ENCODE measurements at places on chromosomes 6 and 20.
A peak's percentile ranks its signal among the peaks of the same experiment; 100 is the strongest.

- DNase-seq = no peak
These were observed 34.4 kb downstream of the NCOA7 start for GRCh38 chr6:125824946-125825771.

GRCh38 chr20:62607366-62608217, 34.7 kb upstream of the SLCO4A1 start:
- DNase-seq = no peak

GRCh38 chr20:1964659-1965405, 29.0 kb downstream of the PDYN start:
- no peak for DNase-seq

DNA sequence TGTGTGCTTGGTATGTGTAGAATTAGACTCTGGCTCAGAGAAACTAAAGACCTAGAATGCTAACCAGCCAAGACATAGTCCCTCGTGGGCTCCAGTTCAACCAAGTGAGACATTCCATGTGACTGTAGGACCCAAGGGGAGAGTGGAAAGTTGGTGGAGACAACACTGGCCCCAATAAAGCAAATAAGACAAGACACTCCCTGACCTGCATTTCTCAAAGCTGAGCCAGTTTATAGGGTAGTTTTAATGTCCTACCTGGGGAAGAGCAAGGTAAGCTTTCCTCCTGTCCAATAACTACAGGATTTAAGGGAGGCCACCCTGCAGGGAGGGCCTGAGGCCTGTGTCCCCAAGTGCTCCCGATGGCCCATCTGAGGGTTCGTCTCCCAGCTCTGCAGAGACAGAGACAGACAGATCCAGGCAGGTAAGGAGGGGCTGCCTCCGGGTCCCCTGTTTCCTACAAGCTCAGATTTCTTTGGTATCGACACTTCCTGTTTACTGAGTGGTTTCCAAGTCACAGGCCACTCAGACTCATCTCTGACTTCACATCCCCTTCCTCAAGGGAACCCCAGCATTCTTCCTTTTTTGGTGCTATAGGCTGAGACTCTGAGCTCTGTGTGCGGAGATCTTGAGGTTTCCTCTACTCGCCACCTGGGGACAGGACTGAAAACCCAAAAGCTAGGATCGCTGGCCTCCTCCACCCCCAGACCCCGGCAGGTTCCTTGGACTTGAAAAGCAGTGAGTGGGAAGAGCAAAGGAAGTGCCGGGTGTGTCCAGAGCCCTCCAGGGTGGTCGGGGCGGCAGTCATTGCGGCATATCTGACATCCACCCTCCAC, 92.4 kb downstream of the PRND start:
- DNase-seq = peak; percentile 65

GRCh38 chr20:53875452-53875851, 194.9 kb downstream of the BCAS1 start:
- DNase-seq = no peak

DNA sequence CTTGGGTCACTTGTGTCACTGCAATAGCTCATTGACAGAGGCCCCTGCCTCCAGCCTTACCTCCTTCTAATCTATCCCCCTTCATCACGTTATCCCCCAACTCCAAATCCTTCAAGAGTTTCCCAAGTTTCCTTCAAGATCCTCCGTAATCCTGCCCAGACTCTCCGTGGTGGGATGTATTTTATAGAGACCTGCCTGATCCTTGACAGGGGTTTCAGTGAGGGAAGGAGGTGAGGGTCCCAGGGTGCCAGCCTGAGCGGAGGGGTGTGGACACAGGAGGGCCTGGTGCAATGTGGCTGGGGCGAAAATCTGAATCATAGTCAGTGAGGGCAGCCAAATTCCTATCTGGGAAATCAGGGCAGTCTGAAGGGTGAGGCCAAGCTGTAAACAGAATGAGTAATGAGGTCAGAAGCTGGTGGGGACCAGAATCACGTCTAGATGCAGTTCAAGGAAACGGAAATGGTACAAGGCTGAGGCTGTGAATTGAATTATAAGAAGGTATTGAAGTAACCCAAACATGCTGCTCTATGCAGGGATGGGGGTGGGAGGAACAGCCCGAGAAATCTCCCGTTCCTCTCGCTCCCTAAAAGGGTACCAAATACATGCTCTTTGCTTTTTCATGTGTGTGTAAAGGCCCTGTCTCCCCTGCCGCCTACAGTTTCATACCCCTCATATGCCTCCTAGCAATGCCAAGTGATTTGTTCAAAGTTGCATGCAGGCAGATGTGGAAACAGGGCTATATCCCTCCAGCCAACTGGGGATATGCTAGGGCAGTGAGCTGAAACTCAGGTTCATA, 35.4 kb upstream of the PIM1 start:
- no peak for DNase-seq

DNA sequence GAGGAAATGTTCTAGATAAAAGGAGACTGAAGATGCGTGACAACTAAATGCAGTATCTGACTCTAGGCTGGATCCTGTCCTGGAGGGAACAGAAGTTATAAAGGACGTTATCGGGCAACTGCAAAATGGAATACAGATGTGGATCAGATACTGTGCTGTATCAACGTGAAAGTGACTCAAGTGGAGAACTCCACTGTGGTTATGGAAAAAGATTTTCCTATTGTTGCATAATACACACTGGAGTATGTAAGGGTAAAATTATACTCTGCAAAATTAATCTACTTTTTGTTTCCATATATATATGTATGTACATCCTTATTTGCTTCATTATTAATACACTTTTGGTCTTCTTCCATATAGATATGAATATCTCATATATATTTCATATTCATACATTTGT, 654.0 kb downstream of the QKI start:
- no peak for DNase-seq

DNA sequence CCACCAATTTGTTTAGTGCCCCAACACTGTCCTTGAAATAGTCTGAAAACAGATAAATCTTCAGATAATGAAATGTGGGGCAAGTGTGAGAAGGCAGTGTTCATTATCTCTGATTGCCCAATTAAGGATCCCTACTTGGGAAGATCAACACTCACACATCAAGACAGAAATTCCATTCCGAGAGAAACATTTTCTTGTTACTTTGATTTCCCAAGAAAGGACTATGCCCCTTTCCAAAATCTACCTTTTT, 16.2 kb downstream of the HMGN4 start:
- no peak for DNase-seq

GRCh38 chr6:37243816-37244370, 13.7 kb upstream of the TBC1D22B start:
- no peak for DNase-seq

GRCh38 chr6:74871757-74872156, 334.1 kb downstream of the COL12A1 start:
- DNase-seq = no peak

- no peak for DNase-seq
These were observed 44.1 kb upstream of the ID1 start for GRCh38 chr20:31560746-31561598.

- DNase-seq = no peak
These were observed 349.2 kb downstream of the TPBG start for GRCh38 chr6:82712826-82713225.

DNA sequence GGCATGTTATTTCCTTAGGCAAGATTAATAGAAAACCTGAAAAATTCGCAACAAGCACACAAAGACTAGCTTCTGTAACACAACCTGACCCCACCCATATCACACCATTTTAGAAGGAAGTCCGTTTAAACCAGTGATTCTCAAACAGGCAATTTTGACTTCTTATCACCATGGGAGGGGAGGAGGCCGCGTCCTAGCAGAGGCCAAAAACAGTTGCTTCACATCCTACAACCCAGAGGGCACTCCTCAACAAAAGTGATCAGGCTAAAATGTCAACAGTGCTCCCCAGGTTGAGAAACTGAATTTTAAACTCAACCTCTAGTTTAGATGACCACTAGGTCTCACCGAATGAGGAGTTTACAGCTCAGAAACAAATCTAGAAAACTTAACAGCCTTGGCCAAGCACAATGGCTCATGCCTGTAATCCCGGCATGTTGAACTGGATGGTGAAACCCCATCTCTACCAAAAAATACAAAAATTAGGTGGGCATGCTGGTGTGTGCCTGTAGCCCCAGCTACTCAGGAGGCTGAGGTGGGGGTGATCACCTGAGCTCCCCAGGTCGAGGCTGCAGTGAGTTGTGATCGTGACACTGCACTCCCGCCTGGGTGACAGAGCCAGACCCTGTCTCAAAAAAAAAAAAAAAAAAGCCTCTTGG, 3.4 kb downstream of the SNX5 start:
- no peak for DNase-seq

DNA sequence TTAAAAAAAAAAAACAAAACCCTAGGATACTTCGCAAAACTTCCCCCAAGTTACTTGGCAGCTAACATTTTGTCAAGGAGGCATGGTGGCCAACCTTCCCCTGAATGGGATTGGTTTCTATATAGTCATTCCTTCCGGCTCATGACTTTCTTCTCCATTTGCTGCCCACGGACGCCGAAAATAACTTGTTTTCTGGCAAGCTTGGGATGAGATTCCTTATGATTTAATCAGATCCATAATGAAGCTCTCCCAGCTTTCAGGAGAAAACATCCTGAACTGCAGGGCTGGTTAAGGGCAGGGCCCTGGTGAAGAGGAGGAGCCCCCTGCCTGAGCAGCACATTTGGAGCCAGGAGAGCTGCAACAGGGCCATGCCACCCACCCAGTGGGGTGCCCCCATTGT, 49.9 kb downstream of the PPP1R16B start:
- no peak for DNase-seq

DNA sequence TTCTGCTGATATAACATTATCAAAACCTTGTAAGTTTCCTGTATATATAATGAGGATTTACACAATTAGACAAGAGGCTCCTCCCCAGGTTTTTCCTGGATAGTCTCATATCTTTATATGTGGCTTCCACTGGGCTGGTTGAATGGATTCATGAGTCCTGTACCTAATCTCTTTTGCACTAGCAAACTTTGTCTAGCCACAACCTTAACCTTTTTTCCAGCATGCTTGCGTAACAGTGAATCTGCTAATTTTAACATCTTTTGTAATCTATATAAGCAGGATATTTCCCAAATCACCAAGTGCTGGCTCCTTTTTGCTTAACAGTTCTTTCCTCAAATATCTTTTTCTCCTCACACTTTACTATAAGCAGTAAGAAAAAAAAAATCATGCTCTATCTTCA, 153.6 kb downstream of the COL21A1 start:
- no peak for DNase-seq

GRCh38 chr6:132751306-132751705, 6.4 kb downstream of the VNN2 start:
- DNase-seq = no peak

- DNase-seq = no peak
These were observed 104.9 kb downstream of the GJA10 start for GRCh38 chr6:89999154-89999553.

DNA sequence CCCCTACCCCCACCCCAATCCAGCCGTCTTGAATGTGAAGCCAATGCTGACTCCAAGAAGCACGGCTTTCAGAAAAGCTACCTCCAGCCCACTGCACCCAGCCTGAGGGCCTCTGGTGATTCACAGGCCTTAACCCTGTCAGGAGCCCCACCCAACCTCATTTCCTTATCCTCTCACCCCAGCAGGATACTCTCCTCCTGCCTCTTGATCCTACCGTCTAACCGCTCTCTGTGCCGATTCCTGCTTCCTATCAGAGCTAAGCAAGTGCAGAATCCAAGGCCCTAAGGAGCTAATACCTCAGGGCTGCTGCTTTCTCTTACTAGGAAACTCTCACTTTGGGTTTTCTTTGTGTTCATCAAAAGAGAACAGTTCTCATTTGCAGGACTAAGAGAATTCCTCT, 47.2 kb downstream of the TRERF1 start:
- DNase-seq = peak; percentile 40

DNA sequence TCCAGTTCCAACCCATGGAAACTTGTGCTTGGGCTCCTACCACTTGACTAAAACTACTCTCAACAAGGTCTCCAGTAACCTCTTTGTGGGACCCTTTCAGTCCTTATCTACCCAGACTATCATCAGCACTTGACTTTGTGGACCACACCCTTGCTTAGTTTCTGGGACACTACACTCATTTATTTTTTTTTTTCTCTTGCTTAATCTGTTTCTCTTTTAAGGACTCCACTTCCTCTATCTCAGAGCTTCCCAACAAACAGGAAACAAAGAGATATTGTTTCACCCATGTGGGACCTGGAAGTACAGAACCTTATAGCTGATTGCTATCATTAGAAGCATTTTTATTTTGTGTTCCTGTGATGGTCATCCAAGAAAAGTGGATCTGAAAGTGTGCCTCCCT, 28.8 kb upstream of the ME1 start:
- DNase-seq = no peak

DNA sequence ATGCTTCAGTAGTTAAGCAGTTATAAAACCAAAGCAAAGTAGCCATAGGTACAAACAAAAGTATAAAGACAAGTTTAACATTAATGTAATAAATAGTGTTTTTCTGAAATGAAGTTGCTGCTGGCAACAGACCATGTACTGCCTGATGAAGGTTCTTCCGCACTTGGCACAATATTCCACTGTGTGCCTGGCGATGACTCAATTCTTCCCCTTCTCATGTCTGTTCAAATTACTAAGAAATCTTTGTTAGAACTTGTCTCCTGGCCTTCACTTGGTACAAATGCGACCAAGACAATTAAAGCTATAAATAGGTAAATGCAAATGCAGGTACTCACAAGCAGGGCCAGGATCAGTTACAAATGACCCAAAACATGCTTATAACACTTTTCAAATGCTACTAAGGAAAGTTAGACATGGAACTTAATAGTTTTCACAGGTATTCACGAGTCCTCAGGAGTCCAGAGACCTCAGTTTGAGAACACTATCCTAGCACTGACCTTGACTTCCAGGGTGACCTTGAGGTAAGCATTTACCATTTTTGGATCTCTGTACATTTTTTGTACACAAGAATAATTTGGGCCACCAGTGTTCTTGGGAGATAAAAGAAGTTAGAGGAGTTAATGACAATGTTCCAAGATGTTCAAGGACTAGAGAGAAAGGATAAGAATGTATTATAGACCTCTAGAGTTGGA, 8.1 kb upstream of the DDR1 start:
- DNase-seq = no peak

DNA sequence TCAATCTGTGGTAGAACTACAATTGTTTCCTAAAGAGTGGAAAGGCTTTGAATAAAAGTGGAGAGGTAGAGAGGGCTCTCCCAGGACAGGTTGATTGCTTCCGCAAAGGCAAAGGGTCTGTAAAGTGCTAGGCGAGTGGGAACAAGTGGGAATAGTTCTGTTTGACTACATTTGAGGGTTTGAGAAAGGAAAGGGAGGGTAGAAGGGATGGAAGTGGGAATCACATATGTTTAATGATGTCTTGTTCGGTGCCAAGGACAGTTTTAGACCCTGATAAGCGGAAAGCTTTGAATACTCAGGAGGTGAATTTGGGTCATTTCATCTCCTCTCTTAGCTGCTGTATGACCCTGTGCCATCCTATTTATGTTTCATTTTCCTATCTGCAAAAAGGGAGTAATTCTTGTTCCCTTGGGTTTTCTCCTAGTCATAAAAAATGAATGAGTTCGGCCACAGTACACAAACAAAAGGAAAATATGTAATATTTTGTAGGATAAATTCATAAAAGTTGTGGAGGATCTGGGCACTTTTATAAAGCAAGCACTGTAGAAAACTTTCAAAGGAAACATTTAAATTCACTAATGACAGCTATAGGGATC, 1.7 kb upstream of the PIM1 start:
- no peak for DNase-seq

GRCh38 chr20:33009214-33010132, 2.0 kb downstream of the BPIFB2 start:
- no peak for DNase-seq

GRCh38 chr6:53795340-53795701, 516 bp downstream of the LRRC1 start:
- DNase-seq = no peak

GRCh38 chr6:149895833-149896271, 2.1 kb downstream of the RAET1E start:
- peak; percentile 60 for DNase-seq
